ENCODE measurements at places on chromosomes 11 and 22. TPM values are rescaled to one million over a fixed set of nuclear protein-coding genes. Genes with fewer than 3 reads are reported as not detected.

The GGT1 gene
- polyA plus RNA-seq: 3.9 TPM

The CASP12 gene
- 0.27 TPM for polyA plus RNA-seq

The FADS3 gene
- 7.2 TPM for polyA plus RNA-seq

The ME3 gene
- 4.5 TPM for polyA plus RNA-seq

The OR9G1 gene
- polyA plus RNA-seq: not detected

The FAM83F gene
- polyA plus RNA-seq: 12.9 TPM

The TSSK2 gene
- 0.05 TPM for polyA plus RNA-seq

The ACR gene
- polyA plus RNA-seq: 0.20 TPM
